Thyroid gland (tissue), 4 donors: ENCODE measurements at places on chromosomes 1 and 21.
A peak's percentile ranks its signal among the peaks of the same experiment; 100 is the strongest.

DNA sequence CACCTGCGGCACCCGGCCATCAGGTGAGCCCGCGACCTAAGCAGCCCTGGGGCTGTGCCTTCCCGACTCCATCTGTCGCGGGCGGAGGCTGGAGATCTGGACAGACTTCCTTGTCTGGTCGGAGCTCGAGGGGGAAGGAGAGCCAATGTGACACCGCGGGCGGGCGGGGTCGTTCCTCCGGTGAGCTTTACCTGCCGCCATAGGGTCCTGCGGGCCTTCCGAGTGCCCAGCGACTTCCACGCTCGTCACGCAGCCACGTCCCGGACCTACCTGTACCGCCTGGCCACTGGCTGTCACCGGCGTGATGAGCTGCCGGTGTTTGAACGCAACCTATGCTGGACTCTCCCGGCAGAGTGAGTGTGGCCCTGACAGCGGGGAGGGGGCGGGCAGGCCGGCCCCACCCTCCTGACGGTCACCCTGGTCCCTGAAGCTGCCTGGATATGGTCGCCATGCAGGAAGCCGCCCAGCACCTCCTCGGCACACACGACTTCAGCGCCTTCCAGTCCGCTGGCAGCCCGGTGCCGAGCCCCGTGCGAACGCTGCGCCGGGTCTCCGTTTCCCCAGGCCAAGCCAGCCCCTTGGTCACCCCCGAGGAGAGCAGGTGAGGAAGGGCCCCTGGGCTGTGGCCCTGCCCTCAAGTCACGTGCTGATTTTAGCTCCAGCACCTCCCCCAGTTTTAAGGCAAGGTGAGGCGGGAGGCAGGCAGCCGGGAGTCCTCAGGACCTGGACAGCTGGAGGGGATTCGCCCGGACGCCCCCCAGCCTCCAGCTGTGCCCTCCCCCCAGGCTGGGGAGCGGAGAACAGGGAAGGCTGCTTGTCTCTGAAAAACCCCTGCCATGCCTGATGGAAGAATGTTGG, 1.1 kb downstream of the PUSL1 start:
- DNase-seq, result peak; percentile 57

GRCh38 chr1:22508991-22509390, 54.3 kb upstream of the EPHA8 start:
- peak; percentile 67 for DNase-seq

DNA sequence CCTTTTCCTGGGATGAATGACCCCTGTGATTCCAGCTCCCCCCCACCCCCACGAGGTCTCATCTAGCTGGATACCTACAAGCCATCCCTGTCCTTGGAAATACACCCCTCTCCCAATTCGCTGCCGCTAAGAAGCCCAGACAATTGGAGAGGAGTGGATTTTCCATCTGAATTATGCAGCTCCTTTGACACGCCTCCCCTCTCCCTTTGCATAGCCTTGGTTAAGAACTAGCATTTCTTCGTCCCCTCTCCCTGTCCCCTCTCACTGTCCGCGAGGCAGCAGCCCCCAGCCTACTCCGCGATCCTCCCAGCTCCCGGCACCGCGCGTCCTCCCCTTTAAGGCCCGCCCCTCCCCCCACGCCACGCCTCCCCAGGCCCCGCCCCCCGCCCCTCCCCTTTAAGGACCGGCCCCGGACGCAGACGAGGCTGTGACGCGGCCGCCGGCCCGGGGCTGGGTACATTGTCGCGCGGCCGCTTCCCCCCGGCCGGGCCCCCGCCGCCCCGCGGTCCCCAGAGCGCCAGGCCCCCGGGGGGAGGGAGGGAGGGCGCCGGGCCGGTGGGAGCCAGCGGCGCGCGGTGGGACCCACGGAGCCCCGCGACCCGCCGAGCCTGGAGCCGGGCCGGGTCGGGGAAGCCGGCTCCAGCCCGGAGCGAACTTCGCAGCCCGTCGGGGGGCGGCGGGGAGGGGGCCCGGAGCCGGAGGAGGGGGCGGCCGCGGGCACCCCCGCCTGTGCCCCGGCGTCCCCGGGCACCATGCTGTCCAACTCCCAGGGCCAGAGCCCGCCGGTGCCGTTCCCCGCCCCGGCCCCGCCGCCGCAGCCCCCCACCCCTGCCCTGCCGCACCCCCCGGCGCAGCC, at the start of gene MAPKAPK2:
Gene MAPKAPK2, plus strand, starts transcription at position 428 of the 856 bp plus-strand sequence. Its CDS starts 325 bp downstream, at position 753.
- DNase-seq, result peak; percentile 75

DNA sequence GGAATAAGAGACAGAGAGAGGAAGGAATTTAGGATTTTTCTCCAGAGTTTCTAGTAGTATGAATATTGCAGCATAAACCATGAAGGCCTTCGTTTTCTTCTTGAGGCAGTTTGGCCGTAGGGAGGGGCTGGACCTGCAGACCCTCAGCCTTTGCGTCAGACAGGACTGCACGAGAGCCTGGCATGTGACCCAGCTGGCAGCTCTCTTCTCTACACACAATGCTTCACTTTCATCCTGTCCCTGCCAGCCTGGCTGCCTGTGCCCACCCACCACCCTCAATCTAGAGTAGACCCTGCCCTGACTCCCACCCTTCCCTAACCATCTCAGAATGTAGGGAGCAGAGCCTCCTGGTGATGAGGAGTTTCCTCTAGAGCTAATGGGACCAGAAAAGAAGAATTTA, 1.6 kb downstream of the CA14 start:
- DNase-seq, result peak; percentile 55

DNA sequence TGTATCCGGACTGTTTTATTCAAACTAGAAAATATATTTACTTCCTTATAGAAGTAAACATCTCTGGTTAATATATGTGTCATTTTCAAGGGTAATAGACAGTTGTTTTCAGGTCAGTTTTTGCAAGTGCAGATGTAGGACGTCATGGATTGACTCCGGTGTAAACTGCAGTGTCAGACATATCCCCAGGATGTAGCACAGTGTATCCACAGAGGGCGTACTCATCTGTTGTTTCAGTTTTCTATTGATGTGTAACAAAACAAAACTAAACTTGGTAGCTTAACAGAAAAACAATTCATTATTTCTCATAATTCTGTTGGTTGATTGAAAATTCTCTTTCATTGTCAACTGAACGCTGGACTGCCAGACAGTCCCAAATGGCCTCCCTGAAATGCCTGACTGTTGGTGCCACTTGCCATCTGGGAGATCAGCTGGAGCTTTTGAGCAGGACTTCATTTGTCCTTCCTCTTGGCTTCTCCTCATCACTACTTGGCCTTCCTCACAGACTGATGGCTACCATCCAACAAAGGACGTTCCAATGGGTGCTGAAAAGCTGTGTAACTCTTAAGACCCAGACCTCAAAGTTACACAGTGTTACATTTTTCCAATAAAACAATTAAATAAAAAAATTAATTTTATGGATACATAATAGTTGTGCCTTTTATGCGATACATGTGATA, 181.6 kb downstream of the NCAM2 start:
- no peak for DNase-seq

GRCh38 chr1:116481934-116482333, 88.9 kb downstream of the CD58 start:
- no peak for DNase-seq

DNA sequence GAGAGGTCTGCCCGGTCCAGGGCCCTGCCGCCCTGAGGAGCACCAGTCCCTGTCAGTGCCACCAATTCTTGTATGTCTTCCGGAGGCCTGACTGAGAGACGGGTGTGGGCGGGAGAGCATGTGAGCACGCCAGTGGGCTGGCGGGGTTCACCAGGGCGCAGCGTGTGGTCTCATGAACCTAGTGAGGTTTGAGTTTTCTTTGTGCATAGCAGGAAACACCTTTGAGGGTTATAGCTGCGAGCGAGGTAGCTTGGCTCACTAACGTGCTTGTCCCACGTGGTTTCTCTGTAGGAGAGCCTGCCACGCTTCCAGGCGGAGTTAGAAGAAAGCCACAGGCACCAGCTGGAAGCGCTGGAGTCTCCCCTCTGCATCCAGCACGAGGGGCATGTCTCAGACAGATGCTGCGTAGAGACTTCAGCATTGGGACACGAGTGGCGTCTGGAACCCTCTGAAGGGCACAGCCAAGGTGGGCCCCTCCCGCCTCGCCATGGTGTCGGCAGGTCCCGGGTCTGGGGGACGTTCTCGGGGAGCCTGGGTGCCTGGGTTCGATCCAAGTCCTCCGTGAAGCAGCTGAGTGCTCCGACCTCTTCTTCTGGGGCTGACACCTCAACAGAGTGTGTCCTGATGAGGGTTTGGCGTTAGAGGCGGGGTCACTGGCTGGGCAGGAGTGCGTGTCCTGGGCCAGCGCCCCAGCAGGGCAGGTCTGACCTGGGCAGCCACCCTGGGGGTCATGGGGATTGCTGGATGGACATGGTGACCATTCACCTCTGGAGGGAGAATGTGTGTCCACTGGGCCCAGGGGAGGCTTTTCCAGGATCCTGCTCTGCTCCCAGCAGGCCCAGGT, 31.4 kb downstream of the PCNT start:
- no peak for DNase-seq

- no peak for DNase-seq
Observed at GRCh38 chr1:101522486-101522885, 285.7 kb downstream of the S1PR1 start.

DNA sequence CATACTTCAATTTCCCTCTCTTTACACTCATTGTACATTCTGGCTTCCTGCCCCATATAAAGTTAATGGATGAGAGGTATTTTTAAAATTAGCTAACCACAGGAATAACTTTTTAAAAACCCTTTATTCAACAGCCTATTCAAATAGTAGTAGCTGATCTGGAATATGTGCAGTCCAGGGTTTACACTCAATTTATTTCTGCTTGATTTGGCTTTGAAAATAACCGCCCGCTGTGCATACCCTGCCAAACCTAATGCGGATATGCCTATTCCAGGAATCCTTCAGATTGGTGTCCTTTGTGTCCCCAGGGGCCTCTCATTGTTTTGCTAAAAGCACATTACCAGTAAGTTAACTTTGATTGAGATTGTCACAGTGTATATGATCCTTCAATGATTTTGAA, 1686.2 kb downstream of the PLA2G4A start:
- no peak for DNase-seq

GRCh38 chr1:147627435-147628110, 42.8 kb downstream of the ACP6 start:
- DNase-seq, result peak; percentile 63

DNA sequence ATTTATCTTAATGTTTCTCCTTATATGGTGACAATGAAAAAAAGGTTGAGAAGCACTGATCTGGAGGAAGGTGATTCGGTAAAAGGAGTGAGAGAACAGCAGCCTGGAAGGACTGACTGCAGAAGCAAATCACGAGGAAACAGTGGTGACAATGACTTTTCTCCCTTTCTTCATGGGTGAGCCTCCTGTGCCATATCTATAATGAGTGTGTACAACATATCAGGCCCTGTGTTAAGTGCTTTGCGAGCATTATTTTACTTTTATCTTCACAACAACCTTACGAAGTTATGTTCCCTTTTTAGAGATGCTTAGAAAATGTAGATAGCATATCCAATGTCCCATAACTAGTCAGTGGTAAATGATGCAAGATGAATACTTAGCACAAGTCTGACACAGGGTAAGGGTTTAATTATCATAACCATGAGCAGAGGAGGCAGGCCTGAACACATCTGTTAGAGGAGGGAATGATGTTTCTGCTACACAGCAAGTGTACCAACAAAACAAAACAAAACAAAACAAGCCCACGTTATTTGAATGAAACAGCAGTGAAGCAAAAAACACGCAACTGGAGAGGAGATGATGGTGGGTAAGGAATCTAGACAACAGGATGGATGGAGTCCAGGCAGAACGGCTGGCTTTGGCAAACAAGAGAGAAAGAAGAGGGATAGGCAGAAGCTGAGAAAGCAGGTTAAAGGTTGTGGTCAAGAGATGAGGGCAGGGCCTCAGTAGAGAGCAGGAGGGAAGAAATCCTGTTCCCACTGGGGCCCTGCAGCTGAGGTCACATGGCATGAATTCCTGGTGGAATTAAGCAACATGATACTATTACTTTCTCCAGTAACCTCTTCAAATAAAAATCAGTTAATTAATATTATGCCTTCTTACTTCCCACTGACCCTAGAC, 29.6 kb downstream of the GNG12 start:
- DNase-seq, result no peak

GRCh38 chr1:213457733-213458132, 406.7 kb downstream of the RPS6KC1 start:
- no peak for DNase-seq

GRCh38 chr1:109170035-109170764, 43.5 kb upstream of the SARS1 start:
- no peak for DNase-seq

GRCh38 chr1:47160716-47161115, 23.5 kb downstream of the CYP4A22 start:
- no peak for DNase-seq

DNA sequence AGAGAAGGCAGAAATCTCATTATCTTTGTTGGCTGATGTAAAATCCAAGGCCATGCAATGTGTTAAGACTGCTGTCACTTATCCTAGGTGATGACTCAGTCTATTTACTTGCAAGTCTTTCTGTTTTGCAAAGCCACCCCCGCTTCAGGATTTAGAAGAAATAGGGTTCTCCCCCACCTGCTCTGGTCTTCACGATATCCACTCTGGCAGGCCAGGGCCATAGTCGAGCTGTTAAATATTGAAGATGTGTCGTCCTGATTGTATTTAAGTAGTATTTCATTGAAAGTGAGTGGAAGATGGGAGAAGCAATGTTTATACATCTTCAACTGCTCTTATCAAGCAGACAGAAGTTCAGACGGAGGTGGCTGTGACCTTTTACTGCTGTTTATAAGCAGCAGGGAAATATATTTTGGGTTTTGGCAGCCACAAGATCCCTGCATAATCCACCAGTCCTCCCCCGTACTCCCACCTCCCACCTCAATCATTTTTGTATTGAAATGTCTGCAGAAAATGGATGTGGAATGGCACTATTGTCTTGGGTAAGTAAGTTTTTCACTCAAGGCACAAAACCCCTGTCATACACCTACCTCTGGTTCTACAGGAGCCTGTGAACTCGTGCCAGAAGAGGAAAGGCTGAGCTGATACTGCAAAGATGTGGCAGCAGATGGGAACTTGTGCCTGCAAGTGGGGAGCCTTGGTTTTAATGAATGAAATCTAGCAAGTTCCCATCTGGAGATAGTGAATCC, 117.4 kb downstream of the MRPS6 start:
- DNase-seq, result no peak

DNA sequence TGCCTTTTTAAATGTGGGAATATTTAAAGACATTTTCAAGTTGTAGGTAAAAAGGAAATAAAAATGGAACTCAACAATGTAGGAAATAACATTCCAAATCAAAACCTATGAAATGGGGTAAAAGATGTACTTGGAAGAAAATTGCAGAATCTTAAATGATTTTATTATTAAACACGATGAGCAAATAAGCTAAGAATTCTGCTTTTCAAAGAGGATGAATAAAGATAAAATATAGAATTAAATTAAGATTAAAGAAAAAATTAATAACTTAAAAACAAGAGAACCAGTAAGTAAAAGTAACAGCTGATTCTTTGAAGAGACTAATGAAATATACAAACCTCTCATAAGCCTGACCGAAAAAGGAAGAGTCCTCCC, 74.0 kb downstream of the NPHP4 start:
- no peak for DNase-seq

DNA sequence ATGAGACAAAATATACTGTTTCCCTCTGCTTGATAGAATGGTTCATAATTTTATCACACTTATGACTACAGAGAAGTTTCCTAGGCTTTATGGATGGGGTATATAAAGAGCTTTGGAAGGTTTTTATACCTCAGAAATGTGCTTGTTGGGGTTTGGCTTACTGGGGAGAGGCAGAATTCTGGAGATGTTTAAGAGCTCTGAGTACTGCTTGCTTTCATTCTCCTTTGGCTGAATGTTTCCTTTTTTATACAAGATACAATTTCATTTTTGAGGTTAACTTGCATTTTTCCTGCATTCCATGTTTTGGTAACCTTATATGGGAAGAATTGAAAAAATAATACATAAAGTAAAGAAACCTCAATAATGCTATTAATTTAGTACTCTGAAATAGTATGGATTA, 157.7 kb upstream of the COL11A1 start:
- DNase-seq, result no peak
